ENCODE measurements at places on chromosomes 2 and 18.

GRCh38 chr2:8487461-8487932, 194.4 kb upstream of the ID2 start:
- no peak for DNase-seq

- DNase-seq = no peak
Observed at GRCh38 chr18:58649966-58650816, 21.1 kb upstream of the MALT1 start.

- no peak for DNase-seq
Observed at GRCh38 chr18:10707294-10707693, 181.5 kb downstream of the NAPG start.

- DNase-seq = no peak
Observed at GRCh38 chr2:96626553-96626942, 11.6 kb downstream of the KANSL3 start.

DNA sequence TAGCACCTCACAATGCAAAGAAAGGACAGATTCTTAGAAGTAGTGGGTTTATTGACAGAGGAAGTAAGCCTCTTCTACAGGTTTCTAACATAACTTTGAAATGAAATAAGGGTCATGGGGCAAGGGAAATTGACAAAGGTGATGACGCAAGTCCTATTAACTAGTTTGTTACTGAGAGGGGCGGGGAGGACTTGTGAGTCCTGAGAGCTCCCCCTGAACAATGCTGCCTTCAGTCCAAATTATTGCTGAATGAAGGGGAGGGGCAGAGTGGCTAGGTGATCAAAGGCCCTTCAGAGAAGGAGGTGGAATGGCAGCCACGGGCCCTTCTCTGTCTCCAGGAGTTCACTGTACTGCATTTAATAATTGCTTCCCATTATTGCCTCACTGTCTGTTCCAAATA, 390.0 kb downstream of the MEIS1 start:
- DNase-seq = peak; percentile 22

GRCh38 chr2:74003494-74004211, 18.9 kb downstream of the TET3 start:
- no peak for DNase-seq

- peak; percentile 92 for DNase-seq
Observed at GRCh38 chr2:29113891-29114321, 1.3 kb upstream of the CLIP4 start.

DNA sequence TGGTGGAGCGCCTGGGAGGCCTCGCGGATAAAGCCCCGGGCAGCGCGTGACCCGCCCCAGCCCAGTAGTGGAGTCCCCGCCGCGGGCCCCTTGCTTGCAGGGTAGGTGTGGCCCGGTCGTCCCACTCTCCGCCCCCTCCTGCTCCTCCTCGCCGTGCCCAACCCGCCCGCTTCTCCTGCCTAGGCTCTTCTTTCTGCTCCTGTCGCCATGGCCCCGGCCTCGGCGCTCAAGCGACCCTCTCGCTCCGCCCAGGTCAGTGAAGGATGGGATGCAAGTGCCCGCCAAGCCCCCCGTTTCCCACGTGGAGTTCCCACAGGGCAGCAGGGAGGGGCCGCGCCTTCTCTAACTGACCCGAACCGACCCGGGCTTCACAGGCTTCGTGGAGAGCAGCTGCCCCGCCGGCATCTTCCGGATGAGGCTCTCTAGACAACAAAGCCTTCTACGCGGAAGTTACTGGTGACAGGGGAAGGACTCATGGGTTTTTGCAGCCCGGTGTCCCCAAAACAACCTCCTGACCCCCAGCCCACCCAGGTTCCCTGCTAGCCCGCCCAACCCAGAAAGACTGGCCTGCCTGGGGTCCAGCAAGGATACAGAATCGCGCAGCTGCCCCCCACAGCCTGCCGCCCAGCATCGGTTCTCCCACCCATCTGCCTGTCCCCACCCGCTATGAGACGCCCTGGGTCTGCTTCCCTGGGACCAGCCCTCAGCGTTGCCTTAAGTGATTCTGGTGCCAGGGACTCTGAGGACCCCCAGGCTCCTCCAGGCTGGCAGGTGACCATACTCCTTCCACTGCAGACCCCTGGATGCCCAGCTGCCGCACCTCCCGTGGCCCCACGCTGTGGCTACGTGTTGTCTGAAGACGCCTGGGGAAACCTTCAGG, 32.8 kb downstream of the TTC32 start:
- peak; percentile 65 for DNase-seq

GRCh38 chr18:77101410-77102258, 30.9 kb downstream of the MBP start:
- peak; percentile 57 for DNase-seq

GRCh38 chr18:76391038-76391437, 104.0 kb downstream of the ZNF516 start:
- DNase-seq = no peak

DNA sequence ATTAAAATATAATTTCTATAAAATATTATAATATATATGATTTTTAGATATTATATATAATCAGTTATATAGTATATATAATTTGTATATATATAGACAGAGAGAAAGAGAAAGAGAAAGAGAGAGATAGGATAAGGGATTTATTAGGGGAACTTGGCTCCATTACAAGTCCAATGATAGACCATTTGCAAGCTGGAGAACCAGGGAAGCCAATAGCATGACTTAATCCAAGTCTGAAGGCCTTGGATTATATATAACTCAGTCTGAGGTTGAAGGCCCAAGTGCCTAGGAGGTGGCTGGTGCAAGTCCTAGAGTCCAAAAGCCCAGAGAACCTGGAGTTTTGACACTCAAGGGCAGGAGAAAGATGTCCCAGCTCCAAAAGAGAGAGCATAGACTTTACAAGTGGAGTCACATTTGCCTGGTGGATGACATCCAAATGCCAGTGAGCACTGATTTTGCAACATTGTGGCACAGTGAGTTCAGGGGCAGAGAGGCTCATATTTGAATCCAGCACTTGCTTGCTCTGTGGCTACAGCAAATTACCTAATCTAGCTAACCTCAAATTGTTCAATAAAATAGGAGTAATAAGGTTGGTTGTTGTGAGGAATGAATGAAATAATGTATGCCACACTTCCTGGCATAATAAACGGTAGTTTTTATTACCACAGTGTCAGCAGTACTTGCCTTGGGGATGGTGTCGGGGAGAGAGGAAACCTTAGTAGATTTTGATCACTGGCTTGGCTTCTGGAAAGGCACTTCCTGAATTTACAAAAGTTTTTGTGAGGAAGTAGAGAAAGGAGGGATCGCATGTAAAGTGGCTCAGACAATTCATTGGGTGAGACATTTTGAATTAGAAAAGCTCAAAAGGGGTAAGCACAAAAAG, 69.6 kb upstream of the CD28 start:
- no peak for DNase-seq

DNA sequence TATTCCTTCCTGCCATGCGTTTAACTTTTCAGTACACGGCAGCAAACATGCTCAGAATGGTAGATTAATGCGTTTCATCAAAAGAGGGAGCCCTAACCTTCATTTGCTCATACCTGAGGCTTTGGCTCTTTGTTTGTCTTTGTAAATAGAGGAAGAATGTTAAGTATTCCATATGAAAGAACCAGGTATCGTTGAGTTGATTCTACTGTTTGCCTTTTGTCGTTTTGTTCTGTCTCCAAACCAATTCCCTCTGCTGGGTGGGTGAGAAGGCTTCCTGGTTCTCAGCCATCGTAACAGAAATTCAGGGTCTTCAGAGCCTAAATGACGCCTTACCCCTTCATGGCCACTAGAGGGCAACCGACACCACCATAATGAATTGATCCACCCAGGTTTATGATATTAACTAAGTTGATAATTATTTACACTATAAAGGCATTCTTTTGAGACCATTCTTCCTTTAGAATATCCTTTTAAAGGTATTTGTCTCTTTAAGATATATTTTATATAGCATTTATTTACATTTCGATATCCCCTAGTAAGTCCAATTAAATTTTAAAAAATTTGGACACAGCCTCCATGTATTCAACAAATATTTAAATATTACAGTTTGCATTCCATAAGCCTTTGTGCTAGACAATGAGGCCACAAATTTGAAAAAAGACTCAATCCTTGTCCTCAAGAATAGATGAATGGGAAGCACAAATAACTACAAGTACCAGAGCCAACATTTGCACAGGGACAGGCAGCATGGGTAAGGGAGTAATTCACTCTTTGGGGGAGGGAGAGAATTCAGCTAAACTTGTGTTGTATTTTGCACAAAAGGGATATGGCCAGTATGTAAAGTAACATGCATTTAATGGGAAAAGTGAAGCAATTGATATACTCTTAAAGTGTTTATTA, 48.1 kb downstream of the TIMM21 start:
- DNase-seq = peak; percentile 57

- no peak for DNase-seq
Observed at GRCh38 chr2:85853499-85854165, 35.2 kb downstream of the ST3GAL5 start.

DNA sequence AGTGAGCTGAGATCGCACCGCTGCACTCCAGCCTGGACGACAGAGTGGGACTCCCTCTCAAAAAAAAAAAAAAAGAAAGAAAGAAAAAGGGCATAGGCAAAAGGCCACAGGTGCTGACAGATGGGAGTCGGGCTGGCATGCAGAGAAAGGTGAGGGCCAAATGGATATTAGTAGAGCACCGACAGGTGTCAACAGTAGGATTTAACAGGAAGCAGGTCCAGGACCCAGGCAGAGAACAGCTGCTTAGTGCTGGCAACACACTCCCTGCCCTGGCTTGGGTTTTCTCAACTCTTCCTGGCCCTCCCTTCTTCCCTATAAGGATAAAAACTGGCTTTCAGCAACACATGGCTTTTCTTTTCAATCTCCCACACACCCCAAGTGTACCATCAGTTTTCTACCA, 84.9 kb downstream of the MRO start:
- DNase-seq = no peak

DNA sequence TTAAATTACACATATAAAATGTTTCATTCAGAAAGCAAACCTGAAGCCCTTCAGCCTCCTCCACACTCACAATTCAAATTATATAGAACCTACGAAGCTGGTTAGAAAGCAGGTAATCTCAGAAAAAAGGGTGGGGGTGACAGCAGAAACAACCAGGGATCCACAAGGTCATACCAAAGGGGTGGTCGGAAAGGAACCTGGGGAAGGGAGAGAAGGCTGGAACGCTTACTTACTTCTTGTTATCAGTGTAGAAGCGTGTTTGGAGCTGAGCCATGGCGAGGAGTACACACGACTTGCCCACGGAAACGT, 316 bp downstream of the WDR12 start:
- DNase-seq = no peak

GRCh38 chr2:172845028-172845630, 109.5 kb downstream of the RAPGEF4 start:
- DNase-seq = no peak

DNA sequence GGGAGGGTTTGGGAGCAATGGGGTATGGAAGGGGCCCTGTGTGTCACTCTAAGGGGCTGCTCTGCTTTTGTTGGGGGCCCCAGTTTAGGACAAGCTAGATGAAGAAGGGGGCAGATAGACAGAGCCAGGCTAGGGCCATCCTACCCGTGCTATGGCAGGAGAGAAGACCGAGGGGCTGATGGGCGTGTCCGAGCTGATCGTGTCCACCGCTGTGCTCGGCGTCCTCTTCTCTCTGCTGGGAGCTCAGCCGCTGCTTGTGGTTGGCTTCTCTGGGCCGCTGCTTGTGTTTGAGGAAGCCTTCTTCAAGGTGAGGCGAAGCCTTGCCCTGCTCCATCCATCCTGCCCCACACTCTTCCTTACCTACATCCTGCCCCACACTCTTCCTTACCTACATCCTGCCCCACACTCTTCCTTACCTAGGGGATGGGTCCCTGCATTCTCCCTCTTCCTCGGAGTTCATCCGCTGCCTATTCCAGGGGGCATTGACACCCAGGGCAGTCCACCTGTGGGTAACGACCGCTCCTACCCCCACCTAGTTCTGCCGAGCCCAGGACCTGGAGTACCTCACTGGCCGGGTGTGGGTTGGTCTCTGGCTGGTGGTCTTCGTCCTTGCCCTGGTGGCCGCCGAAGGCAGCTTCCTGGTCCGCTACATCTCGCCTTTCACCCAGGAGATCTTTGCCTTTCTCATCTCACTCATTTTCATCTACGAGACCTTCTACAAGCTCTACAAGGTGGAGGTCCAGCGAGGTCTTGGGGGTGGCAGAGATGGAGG, 8.9 kb downstream of the SLC4A3 start:
- DNase-seq = no peak

DNA sequence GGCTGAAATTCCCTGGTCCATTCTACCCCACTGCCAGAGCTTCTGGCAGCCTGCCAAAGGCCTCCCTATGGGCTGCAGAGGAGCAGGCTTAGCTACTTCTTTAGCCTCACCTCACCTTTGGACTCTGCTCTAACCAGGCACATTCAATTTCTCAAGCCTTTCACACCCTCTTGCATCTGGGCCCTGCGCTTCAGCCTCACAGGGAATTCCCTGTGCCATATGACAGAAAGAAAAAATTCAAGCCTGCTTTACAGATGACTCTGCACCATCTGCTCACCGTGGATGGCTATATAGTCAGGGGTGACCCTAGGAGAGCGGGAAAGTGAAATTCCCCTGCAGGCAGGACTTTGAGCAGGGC, 62.5 kb downstream of the REEP1 start:
- DNase-seq = peak; percentile 15

DNA sequence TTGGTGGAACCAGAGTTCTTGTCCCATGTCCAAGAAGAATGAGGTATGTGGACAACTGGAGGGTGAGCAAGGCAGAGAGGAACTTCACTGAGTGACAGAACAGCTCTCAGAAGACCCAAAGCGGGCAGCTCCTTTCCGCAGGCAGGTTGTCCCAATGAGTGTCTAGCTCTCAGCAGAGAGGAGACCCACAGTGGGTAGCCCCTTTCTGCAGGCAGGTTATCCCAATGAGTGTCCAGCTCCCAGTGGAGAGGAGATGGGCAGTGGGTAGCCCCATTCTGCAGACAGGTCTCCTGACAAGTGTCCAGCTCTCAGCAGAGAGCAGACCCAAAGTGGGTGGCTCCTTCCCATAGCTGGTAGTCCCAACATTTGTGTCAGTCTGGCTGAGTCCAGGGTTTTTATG, 69.6 kb downstream of the SRBD1 start:
- DNase-seq = no peak

DNA sequence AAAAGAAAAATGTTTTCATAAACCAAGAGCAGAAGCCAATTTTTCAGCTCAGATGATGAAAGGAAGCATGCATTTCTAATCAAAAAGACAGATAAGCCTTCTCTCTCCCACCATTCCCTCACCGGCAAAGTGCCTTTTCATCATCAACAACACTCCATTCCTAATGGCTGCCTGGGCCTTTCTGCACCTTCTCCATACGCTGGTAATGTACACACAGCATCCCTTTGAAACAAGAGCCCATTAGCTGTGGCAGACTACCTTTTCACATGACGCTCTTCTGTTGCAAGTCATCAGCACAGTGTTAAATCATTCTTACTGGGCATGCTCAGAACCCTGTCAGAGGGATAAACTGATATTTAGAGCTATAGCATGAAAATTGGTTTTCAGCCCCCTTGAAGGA, 408.9 kb downstream of the MEIS1 start:
- no peak for DNase-seq

DNA sequence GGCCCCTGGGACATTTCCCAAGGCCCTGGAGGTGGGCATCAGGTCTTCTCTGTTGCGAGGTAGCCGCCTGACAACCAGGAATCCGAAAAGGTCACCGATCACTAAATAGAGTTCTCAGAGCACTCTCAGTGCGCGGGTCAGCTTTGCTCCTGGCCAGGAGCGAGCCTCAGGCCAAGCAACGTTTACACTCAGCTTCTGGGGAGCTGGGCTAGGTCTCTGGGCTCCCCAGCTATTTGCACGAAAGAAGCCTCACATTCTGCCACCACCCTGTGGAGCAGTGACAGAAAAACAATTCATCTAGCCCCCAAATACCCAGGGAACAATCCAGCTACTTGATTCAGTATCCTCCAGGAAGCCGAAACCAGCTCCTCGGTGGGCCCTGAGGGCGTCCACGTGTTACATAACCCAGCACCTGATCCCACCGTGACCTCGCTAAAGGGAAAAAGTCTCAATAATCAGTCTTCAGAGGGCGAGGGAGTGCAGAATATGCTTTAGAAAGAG, 3.3 kb downstream of the SH3BP4 start:
- no peak for DNase-seq
